ENCODE measurements at places on chromosomes 12 and 14.

GRCh38 chr14:51488569-51489220 lies 163.0 kb upstream of the FRMD6 start:
- DNase-seq, result no peak

DNA sequence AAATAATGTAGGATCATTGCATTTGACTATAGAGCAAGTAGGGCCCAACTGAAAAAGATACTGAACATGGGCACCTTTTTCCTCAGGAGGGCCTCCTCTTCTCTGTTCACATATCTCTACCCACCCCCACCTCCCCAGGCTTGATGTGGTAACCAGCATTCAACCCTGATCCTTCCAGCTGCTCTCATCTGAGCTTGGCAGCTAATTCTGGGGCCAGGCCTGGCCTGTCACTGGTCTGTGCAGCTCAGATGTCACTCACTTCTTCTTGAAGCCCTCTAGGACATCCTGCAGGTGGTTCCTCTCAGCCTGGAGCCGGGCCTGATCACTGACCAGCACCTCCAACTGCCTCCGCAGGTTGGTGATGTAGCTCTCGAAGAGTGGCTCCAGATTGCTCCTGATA lies 2.1 kb downstream of the KRT84 start:
- DNase-seq, result no peak

DNA sequence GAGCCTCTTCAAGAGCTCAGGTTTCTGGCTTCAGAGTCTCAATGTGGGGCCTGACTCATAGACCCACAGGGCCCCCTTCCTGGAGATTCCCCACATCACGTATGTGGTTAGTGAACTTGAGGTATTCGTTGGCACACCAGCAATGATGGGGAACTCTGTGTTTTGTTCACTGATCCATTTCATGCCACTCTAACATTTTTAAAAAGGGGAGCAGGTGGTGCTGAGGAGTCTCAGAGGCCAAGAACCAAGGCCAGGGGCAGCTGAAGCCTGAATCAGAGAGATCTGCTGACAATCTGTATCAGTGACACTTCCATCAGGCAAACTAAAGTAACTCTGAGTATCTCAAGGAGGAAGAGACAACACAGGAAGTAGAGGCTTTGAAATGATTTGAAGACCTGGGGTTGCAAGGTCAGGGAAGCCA lies 323.4 kb downstream of the VRK1 start:
- DNase-seq, result no peak

GRCh38 chr12:131108177-131108955 lies 154.7 kb downstream of the ADGRD1 start:
- no peak for DNase-seq

DNA sequence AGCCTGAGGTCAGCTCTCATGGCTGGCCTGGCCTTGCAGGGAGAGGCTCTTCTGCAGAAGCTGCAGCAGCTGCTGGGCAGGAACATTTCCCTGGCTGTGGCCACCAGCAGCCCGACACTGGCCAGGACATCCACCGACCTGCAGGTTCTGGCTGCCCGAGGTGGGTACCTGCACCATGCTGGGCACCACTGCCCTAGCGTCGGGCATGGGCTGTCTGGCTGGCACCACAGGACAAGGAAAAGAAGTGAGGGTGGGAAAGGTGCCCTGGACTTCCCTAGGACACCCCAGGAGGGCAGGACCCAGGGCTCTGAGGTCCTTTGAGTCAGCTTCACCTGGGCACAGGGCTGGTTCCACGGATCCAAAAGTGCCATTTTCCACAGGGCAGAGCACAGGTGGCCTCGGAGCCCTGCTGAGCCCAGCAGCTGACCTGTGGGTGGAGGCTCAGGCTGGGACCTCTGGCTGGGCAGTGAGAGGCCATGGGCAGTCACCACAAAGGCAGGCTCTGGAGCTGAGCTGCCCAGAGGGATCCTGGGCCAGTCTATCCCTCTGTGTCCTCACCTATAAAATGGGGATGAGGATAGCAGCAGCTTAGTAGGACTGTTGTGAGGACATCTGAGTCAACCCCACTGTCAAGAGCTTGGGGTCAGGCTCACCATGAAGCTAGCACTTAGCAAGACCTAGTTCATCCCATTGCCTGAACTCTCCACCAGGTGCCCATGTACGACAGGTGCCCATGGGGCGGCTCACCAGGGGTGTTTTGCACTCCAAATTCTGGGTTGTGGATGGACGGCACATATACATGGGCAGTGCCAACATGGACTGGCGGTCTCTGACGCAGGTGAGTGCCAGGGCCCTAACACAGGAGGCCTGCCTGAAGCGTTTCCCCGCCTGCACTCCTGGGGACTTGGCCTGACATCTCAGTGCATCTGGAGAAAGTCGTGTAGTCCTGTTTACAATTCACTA lies 4.9 kb downstream of the PLD4 start:
- no peak for DNase-seq

DNA sequence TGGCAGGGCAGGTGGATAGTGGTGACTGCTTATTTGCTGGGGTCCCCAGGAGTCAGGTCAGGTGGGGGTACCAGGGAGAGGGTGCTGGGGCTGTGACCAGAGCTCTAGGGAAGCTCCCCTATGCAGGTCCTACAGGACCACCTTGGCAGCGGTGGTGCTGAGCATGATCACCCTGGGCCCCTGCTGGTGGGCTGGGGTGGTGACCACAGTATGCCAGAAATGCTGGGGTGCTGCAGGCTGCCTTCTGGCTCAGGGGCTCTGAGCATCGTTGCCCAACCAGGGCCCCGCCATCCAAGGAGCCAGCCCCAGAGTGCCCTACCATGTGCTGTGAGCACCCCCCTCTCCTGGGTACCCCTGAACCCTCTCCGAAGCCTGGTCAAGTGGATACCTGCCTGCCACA lies 17.5 kb upstream of the NUDT14 start:
- no peak for DNase-seq
